MCF 10A (cell line): ENCODE measurements at places on chromosomes 13 and 19.

- DNase-seq, result no peak
Observed at GRCh38 chr13:31772231-31772630, 32.9 kb downstream of the RXFP2 start.

DNA sequence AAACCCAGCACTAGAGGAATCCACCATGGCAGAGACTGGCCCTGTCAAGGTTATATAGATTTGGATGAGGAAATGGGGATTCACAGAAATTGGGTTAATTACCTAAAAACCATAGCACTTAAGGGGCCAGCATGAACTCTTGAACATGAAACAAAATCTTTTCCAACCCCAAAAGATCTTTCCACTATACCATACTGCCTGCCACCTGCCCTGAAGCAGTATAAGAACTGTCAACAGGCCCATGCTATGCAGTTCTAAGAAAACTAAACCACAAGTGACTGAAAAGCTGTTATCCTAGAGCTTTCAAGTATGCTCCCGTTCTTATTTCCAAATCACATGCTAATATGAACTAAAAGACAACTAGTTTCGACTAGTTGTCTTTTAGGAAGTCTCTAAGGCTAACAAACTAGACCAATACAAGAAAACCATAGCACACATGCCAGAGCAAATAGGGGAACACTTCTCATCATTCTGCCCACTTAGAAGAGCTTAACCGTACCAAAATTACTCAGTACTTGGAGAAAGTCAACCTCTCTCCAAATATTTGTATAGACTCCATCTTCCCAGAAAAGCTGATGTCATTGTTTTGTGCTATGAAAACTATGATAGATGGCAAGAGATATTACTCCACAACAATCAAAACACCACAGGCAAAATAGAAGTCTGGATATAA lies 27.5 kb downstream of the HSPH1 start:
- DNase-seq, result no peak

- DNase-seq, result no peak
Observed at GRCh38 chr13:96741779-96742178, 252.5 kb downstream of the OXGR1 start.

DNA sequence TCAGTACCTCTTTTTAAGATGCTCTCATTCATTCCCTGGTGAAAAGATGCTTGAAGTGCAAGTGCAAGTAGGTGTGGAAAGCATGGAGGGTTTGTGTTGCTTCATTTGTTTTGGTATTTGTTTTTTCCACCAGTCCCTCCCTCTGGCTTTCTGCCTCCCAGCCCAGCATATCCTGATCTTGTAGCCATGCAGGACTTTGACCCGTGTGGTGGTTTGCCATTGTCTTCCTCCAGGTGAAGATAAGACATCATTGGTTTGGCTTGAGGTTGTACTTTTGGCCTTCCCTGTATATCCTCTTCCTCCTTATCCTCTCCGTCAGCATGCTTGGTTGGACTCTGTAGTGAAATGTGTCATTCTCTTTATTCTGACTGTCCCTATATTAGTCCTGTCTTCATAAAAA lies 9.1 kb downstream of the SPINT2 start:
- DNase-seq, result no peak

GRCh38 chr13:87821512-87821911 lies 150.3 kb downstream of the SLITRK5 start:
- no peak for DNase-seq

- DNase-seq, result peak; percentile 45
Observed at GRCh38 chr13:33388286-33388998, 102.9 kb upstream of the STARD13 start.

- DNase-seq, result peak; percentile 82
Observed at GRCh38 chr13:57624565-57625435, 6.7 kb upstream of the PCDH17 start.

GRCh38 chr19:7992575-7992974 lies 12.9 kb downstream of the ELAVL1 start:
- no peak for DNase-seq

DNA sequence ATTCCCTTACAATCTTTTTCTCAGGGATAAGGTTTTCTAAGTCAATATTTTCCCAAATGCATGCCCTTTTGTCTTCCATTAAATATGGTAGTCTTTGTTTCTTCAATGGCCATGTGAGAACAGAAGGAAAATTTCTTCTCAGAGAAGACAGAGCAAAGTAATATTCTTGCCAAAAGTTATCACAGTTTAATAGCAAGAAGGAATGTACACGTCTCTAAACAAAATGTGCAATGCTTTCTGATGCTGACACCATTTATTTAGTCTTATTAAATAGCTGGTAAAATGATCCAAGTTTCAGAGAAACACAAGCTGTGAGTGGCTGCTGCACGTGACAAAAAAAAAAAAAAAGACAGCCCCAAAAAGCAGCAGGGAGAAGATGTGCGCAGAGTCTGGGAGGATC lies 542.5 kb downstream of the GPC6 start:
- DNase-seq, result no peak

DNA sequence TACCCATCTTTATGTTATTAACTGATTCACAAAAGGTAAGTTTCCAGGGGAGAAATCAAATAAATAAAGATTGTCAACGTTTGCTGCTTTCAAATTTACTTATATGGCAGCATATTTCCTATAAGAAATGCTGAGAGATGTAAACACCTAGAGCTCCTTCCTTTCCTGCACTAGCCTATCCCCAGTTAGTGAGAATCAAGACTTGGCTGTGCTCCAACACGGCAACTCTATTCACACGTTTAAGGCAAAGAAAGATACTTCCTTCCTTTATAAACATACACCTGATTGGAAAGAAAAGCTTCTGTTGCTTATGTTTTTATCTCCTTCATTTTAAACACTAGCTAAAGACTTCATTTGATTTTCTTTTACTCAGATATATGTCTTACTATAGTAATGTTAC lies 107.0 kb downstream of the PCDH9 start:
- no peak for DNase-seq

- DNase-seq, result no peak
Observed at GRCh38 chr19:12689581-12690216, 1.9 kb downstream of the GNG14 start.

- DNase-seq, result peak; percentile 35
Observed at GRCh38 chr13:79492313-79492798, 11.4 kb downstream of the NDFIP2 start.

- DNase-seq, result no peak
Observed at GRCh38 chr13:102097708-102098107, 304.1 kb downstream of the FGF14 start.

DNA sequence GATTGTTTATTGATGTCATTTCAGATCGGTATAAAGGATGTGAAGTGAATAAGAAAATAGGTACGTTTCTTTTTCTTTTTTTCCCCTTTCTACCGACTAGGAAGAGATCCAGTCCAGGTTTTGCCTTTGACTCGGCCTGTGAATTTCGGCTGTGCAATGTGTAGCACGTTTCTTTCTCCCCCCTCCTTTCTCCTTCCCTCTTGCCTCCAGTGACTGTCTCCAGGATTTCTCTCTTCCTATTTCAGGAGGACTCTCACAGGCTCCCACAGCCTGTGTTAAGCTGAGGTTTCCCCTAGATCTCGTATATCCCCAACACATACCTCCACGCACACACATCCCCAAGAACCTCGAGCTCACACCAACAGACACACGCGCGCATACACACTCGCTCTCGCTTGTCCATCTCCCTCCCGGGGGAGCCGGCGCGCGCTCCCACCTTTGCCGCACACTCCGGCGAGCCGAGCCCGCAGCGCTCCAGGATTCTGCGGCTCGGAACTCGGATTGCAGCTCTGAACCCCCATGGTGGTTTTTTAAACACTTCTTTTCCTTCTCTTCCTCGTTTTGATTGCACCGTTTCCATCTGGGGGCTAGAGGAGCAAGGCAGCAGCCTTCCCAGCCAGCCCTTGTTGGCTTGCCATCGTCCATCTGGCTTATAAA lies at the start of gene GPC6:
TSS of gene GPC6 (plus strand) at position 185 of the 657 bp plus-strand sequence.
- DNase-seq, result peak; percentile 93

GRCh38 chr19:8208922-8209461 lies at the start of gene CERS4:
TSS of gene CERS4 (plus strand) at chr19:8209370. CDS start at chr19:8251077, 41,707 bp downstream.
- DNase-seq, result no peak

GRCh38 chr13:44063881-44064280 lies 184.2 kb downstream of the LACC1 start:
- DNase-seq, result no peak

- DNase-seq, result peak; percentile 75
Observed at GRCh38 chr13:98445340-98446233, 131.3 kb downstream of the STK24 start.

- DNase-seq, result peak; percentile 96
Observed at GRCh38 chr19:16078759-16079707, 2.7 kb downstream of the TPM4 start.

DNA sequence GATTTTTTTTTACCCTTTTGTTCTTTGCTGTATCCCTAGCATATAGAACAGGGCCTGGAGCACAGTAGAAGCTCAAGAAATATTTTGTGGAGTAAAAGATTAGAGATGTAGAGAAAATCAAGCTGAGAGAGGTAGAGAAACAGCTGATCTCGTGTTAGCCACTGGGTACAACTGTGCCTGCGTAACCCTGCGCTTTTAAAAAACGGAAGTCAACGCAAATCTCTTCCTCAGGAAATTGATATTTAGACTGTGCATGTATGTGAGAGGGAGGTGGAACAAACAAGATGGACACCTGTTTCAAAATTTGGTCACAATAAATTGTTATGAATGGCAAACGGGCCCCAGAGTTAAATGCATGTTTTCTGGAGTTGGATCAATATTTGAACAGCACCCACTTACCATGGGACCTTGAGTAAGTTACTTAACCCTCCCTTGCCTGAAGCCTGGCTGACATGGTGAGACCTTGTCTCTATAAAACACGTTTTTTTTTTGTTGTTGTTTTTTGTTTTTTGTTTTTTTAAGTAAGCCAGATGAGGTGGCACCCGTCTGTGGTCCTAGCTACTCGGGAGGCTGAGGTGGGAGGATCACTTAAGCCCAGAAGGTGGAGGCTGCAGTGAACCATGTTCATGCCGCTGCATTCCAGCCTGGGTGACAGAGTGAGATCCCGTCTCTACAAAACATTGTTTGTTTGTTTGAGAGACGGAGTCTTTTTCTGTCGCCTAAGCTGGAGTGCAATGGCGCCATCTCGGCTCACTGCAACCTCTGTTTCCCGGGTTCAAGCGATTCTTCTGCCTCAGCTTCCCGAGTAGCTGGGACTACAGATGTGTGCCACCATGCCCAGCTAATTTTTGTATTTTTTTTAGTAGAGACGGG lies 3.3 kb upstream of the EPOR start:
- no peak for DNase-seq

GRCh38 chr19:45906221-45906620 lies 3.8 kb upstream of the MYPOP start:
- peak; percentile 50 for DNase-seq
